Stimulated activated naive CD8-positive, alpha-beta T cell treated with anti-CD3 and anti-CD28 coated beads, Interleukin-15, Interleukin-2, amounts not matched to agents 100 U/mL and 50 U/mL, for 24 hours (primary cell): ENCODE measurements at places on chromosomes 12 and 14.

- DNase-seq = no peak
These were observed 37.2 kb downstream of the ATF7IP start for GRCh38 chr12:14402697-14403096.

DNA sequence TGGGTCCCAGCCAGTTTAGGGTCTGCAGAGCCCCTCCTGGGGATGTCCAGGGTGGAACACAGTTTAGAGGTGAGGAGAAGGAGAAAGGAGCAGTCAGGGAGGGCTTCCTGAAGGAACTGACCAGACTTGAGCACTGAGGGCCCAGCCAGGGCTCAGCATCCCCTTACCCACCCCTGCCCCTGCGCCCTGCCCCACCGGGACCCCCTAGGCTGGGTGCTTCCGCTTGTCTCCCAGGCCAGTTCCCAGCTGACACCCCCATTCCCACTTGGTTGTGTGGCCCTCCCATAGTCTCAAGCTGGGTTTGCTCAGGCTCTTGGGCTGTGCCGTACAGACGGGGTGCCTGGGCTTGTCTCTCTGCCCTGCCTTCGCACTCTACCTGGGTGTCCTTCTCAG is 26.3 kb upstream of the KIF26A start:
- DNase-seq = peak; percentile 0

GRCh38 chr12:49953151-49953550 is 2.6 kb downstream of the AQP2 start:
- DNase-seq = no peak

DNA sequence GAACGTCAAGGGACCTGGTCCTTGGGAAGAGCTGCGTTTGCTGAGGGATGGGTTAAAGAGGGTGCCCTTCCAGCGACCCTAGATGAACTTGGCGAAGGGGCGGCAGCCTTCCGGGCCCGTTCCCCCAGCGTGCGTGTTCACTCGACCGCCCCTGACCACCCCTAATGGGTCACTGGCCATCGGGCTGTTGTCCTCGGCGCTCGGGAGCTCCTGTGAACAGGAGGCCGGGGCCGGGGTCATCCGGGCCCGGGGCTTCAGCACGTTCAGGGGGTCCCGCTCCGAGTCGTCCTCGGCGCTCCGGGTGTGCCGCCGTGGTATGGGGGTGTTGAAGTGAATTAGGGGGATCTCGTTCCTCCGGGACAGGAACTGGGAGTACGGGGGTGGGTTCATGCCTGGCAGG is 9.2 kb downstream of the FGF23 start:
- DNase-seq = no peak

DNA sequence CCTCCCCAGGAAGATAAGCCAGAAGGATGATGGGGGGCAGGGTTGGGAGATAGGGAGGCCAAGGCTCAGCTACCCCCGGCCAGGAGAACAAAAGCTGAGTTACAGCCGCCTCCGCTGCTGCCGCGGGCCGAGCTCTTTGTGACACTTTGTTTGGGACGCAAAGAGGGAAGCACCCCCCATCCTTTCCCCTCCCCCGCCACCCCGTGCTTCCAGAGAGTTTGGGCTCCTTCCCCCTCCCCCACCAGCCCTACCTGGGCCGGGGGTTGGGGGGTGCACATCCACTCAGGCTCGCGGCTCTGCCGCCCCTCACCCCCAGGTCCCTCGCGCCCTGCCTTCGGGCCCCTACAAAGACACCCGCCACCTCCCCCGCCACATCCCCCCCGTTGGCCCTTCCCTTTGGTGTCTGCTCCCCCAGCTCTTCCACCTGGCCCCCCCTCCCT is 799 bp downstream of the ZNF219 start:
- DNase-seq = no peak

DNA sequence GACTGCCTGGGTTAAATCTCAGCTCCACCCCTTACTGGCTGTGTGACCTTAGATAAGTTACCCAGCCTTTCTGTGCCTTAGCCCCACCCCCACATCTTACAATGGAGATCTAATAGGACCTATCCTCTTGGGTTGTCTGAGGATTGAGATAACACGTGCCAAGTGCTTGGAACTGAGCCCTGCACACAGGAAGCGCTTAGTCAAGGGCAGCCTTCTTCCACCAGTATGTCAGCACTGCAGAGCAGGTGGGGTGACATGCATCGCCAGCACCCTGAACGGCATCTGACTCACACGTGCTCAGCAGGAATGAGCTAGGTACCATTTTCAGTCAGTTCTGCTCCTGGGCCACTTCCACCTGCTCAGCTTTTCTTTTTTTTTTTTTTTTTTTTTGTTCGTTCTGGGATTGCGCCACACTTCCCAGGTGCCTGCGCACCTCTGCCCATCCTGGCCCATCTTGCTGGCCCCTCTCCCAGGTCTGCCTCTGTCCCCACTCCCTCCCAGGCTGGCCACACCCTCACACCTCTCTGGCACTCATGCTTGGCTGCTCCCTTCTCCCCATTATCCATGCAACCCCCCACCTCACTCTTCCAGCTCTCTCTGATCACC is 19.6 kb downstream of the LGMN start:
- peak; percentile 41 for DNase-seq

DNA sequence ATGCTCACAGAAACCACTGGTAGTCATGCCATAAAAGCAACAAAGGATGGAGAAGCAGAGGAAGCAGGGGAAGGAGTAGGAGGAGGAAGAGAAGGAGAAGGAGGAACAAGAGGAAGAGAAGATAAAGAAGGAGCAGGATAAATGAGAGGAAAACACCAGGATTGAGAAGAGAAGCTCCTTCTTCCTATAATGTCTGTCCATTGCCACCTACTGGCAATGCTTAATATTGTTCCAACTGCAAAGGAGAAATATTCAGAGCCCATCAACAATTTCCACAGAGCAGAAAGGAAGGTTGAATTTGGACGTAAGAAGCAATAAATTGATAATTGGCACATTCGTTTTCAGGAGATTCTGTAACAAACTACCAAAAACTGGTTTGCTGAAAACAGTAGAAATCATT is 898.4 kb downstream of the SLC16A7 start:
- no peak for DNase-seq

DNA sequence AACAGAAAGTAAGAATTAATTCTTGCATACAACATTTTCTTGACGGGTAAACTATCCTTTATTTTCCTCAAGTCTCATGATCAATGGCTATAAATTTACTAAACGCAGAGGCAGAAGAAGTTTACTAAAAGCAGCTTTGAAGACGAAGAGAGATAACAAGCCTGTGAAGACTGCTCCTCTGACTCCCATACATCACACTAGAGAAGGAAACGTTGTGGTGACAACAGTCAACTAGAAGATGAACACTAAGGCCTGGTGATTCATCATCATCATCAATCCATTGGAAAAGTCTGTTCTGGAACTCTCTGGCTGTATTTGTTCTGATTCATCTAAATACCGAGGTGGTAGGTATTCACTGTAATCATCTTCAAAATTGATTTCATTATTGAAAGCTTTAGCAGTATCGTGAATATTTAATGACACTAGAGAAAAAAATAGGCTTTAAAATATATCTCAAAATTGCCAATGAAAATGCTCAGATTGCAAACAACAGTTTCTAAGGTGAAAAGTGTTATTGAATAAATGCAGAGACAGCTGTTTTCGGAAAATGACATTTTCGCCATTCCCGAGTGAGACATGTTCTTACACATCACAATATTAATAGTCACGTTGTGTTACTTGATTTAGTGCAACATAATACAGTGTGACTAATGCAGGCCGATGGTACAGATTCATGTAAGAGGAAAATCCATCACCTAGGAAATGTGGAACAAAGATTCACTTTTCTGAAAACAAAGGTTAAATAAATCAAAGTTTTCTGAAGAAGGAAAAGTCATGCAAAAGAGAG is 260.5 kb downstream of the C12orf50 start:
- DNase-seq = no peak

- DNase-seq = peak; percentile 8
These were observed 5.7 kb upstream of the SLC35F4 start for GRCh38 chr14:57871459-57872080.

DNA sequence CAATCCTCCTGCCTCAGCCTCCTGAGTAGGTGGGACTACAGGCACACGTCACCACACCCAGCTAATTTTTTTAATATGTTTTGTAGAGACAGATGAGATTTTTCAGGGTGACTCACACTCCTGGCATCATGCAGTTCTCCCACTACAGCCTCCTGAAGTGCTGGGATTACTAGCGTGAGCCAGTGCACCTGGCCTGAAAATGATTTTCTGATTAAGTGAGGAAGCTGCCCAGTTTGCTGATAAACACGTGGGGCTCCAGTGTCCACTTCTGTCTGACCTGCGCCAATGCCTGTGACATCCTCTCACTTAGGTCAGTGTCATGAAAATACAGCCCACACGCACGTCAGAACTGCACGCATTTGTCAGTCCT is 37.0 kb upstream of the SFSWAP start:
- no peak for DNase-seq

GRCh38 chr14:71322655-71323250 is 415.5 kb downstream of the PCNX1 start:
- DNase-seq = no peak

DNA sequence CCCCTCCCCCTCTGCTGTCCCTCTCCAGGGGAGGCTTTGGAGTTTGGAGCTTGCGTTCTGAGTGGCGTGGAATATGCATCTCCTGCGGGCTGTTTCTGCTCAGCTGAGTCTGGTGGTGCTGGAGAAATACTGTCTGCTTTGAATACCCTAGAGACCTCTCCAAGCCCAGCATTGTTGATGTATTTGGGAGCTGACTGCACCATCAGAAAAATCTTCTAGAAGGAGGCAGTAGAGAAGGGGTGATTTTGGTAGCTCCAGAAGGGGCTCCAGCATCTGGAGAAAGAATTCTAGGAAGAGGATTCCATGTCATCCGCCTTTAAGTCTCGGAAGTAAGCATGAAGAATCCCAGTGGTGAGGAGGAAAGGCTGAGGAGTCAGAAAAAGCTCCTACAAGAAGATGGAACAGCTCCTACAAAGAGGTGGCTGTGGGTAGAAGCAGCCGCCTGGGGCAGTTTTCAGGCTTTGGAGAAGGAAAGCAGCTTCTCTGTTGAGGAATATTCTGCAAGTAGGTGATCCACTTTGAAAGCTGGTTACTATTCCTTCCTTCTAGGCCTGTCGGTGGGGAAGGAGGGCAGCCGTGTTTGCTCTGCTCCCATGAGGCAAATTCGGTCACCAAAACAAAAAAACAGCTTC is 9.7 kb downstream of the MLXIP start:
- DNase-seq = no peak

- DNase-seq = no peak
These were observed 55.2 kb downstream of the CCDC60 start for GRCh38 chr12:119389687-119390086.

- no peak for DNase-seq
These were observed 694.3 kb upstream of the TBX3 start for GRCh38 chr12:115378291-115378690.
